Small intestine (tissue), 16 donors: ENCODE measurements at places on chromosomes 1 and 21.

DNA sequence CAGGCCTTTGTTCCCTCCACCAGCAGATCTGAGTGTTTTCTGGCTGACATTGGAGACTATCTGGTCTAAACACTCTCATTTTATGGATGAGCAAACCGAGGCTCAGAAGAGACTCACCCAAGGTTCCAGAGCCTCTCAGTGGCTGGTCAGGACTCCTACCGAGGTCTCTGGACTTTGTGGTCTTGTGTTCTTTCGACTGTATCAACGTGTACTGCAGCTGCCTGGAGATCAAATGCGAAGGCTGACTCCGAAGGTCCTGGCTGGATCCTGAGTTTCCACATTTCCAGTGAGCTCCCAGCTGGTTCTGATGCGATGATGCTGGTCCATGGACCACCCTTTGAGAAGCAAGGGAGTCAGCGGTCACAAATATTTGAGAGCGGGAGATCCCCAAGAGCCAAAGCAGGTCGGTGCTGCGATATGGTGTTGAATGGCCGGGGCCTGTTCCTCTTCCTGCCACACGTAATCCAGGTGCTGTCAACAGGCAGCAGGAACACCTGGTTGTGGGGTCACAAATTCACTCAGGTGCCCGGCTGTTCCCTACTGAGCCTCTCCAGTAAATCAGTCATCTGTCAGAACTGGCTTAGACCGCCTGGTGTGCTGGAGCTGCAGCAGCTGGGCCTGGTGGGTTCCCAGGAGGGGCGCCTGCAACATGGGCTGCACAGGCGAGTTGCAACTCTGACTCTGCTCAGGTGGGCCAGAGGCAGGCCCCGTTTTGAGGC lies 94.8 kb upstream of the USP24 start:
- no peak for DNase-seq

DNA sequence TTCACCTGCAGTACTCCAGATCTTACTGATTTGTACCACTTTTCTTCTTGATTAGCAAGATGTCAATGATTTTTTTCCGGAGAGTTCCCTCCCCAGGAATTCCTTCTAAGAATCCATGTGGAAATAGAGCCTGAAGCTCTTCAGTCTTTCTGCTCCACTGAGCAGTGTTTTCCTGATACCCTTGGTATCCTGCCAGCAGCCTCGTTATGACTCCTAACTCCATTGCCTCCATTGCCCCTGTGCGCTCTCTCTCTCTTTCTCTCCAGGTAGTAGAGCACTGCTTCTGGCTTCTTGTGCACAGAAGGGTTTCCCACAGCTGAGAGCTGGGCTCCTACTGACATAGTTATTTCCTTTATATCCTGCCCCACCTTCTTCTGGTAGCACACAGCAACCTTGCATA lies 12.2 kb downstream of the UBE2U start:
- no peak for DNase-seq

GRCh38 chr1:34511802-34512201 lies 243.0 kb upstream of the GJB5 start:
- no peak for DNase-seq

GRCh38 chr1:244768186-244768585 lies 67.3 kb upstream of the COX20 start:
- no peak for DNase-seq

DNA sequence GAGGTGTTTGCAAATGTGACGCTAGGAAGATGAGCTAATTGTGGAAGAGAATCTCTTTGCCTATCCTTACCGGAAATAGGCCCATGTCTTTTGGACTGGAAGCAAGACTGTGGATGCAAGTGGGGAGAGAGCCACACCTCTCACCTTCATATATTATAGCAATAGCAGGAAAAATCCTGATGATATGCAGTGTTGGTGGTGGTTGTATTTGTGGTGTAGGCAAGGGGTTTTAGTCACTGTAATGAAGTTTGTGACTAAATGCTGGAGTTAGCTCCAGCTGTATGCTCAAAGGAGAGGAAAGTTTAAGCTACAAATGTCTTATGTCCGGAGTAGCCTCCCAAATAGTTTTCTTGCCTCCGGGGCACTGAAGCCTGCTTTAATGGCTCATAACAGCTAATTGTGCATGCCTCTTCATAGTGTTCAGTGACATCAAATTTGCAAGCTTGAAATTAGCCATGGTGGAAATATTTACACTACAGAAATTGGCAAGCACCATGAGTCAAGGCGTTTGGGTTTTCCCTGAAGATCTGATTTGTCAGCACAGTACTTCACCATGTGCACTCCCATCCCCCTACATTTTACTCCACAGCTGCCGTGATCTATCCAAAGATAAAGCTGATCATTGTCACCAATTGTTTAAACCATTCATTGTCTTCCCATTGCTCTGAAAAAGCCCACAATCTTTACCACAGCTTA lies 102.6 kb upstream of the ZNF644 start:
- DNase-seq: no peak

DNA sequence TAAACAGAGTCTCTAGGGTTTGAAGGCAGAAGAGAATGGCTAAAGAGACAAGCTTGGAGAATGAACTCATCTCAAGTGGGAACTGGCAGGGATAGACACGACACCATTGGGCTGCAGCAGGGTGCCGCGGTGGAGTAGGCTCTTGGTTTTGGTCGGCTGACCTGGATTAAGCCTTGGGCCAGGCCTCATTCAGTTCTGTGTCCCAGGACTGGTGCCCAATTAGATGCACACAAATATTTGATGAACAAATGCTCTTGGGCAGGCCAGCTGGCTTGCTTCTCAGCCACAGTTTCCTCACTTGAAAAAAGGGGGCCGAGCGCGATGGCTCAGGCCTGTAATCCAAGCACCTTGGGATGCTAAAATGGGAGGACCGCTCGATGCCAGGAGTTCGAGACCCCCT lies 53.4 kb upstream of the CITED4 start:
- no peak for DNase-seq

DNA sequence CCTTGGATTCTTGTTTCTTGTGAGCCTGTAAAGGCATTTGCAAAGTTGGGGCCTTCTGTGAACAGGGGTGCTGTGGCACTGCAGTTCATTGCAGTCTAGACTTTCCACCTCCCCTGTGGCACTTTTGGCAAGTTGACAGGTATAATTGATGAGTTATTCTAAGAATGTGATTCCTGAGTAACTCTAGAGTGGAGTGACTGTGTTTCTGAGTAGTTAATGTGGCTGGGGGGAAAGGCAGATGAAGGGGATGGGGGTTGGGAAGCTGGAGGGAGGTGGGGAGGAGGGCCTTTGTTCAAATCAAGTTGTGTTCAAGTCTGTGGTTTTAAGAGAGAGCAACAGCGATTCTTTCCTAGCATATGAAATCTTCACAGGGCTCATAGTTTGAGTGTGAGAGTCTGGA lies 32.9 kb downstream of the PBX1 start:
- no peak for DNase-seq

DNA sequence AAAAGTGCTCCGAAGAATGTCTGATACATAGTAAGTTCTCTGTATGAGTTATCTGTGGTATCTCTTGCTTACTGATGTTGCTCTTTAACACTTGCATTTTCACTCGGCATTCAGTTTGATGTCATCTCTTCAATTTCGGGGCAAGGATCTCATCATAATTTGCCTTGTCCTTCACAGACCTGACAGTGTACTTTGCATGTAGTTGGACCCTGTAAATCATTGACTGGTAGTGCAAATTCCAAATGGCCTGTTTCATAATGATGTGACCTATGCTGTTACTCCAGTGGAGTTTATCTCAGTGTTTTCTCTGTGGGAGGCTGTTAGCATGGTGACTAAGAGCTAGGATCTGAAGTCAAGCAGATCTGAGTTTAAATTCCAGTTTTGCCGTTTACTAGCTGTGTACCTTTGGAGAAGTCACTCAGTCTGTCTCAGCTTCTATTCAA lies 34.2 kb upstream of the ABCD3 start:
- peak; percentile 98 for DNase-seq

GRCh38 chr1:159279773-159280172 lies 22.4 kb upstream of the FCER1A start:
- no peak for DNase-seq

DNA sequence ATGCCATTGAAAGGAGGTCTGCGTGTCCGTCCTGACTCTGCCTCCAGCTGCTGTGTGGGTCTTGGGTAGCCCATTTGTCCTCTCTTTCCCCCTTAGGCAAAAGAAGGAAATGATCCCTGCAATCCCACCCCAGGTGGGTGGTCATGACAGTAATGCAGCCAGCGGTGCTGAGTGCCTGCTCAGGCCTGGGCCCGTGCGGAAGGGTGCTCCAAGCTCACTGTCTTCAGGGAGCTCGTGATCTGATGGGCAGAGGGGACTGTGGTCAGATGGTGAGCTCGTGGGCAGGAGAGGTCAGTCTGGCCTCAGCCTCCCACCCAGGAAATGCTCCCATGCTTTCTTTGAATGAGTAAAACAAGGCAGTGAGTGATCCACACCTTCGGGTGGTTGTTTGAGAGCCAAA lies 35.3 kb upstream of the TTC4 start:
- no peak for DNase-seq

- DNase-seq: peak; percentile 91
Measured at GRCh38 chr1:56451491-56451890, 127.9 kb downstream of the PLPP3 start.

- DNase-seq: no peak
Measured at GRCh38 chr1:221761354-221762002, 19.6 kb upstream of the DUSP10 start.

- DNase-seq: no peak
Measured at GRCh38 chr1:9824702-9825089, 931 bp upstream of the CLSTN1 start.

DNA sequence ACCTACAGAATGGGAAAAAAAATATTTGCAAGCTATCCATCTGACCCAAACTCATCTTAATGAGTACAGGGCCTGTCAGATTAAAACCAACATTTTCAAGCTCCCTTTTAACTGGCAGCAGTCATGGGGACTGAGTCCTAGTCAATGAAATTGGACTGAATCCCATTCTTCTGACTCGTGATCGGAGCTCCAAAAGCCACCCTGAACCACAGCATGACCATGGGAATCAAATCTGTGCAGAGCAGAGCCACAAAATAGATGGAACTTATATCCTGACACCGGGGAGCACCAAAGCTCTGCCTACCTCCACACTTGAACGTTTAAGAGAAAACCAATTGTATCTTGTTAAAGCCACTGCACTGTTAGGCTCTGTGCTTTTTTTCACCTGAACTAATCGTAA lies 5.0 kb upstream of the RWDD3 start:
- no peak for DNase-seq

DNA sequence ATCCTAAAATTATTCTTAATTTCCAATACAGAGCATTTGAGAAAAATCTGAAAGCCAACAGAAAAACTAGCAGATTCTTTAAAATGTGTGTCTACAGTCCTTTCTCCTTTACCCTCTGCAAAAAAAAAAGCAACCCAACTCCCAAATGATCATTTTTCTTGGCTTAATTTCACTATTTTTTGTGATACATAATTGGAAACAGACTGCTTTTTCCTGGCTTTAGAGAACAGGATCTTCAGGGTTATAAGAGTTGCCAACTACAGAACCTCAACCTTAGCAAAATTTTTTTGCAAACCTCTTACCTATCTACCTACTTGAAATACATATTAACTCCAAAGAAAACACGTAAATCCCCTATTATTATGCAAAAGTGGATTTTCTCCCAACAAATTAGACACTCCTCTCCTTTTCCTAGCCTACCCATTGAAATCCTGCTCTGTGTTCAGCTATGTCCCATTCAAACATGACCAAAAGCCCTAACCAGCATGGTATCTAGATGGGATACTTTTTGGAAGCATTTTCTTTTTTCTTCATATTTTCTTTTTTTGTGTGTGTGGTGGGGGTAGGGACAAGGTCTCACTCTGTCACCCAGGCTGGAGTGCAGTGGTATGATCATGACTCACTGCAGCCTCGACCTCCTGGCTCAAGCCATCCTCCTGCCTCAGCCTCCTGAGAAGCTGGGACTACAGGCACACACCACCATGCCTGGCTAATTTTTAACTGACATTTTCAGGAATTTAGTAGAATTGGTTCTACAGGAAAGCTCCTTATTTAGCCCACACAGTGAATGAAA lies 9.0 kb downstream of the TGFBR3 start:
- DNase-seq: no peak

DNA sequence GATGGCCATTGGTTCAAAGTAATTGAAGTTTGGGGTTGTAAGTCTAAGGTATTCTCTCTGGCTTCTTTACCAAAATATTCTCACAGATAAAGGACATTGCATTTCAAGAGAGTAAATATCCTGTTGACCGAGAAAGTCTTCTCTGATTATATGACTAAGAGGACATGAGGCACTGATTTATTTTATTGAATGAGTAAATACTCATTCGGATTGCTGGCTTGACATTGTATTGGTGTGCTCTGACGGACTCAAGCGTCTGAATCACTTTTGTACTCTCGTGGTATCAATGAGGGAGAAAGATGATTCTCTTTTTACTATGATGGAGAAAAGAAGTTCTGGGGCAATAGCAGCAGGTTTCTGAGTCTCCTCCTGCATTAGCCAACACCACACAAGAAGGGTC lies 205.3 kb upstream of the RRP15 start:
- no peak for DNase-seq

GRCh38 chr1:116075990-116076389 lies 35.2 kb upstream of the MAB21L3 start:
- DNase-seq: peak; percentile 11

GRCh38 chr1:167614851-167615250 lies 15.2 kb upstream of the RCSD1 start:
- DNase-seq: no peak

- no peak for DNase-seq
Measured at GRCh38 chr1:184116287-184116686, 64.8 kb downstream of the TSEN15 start.

- DNase-seq: no peak
Measured at GRCh38 chr1:160158031-160158430, 6.6 kb downstream of the ATP1A4 start.

DNA sequence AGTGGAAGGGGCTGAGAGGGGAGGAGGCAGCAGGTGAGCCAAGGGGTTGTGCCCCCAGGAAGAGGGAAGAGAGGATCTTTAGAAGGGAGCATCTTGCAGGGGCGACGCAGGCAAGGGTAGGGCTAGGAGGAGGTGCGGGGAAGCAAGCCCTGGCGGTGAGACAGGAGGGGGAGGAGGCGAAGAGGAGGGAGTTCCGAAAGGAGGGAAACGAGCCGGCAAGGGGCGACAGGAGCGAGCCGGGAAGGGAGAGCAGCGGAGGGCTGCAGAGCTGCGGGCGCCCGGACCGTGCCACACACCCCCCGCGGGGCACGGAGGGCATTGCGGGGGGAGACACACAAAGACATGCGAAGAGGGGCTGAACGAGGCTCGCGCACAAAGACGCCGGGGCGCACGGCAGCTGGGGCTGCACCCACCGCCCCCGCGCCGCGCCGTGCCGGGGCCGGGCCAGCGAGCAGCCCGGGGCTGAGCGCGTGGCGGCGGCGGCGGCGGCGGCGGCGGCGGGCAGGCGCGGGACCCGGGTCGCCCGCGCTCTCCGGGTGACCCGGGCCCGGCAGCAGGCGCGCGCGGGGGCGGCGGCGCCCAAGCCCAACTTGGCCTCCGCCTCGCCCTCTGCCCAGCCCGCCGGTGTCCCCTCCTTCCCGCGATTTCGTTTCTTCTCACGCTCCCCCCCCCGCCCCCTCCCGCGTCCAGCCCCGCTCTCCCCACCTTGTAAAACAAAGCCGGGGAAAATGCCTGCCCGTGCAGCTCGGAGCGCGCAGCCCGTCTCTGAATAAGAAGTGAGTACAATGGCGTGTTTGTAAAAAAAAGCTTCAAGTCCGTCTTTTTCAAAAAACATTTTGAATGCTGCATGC lies at the start of gene KCNK2:
TSS of gene KCNK2 (plus strand) at position 206 of the 851 bp plus-strand sequence. CDS start 649 bp downstream, outside the sequence.
- peak; percentile 12 for DNase-seq
